ENCODE measurements at places on chromosomes 13 and 19. TPM values are rescaled to one million over a fixed set of nuclear protein-coding genes. Genes with fewer than 3 reads are reported as not detected.

Gene CYP2A7
- not detected for total RNA-seq

Gene TGFB1
- total RNA-seq: 88.5 TPM

Gene MYH14
- not detected for total RNA-seq

Gene METTL21C
- not detected for total RNA-seq

DNA sequence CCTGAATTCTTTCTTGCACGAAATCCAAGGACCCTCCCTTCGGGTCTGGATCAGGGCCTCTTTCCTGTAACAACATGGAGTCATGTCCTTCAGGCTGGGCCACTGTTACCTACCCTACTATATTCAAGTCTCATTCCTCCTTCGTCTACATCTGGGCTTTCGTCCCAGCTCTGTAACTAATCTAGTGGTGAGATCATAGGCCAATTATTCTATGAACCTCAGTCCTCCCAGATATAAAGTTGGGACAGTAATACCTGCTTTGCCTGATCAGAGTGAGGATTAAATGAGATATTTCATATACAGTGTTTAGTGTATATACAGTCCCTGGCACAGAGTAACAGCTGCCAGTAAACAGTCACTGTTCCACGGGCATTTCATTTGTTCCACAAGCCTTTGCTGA is 48.3 kb upstream of the ATP12A start:
- no peak for DNase-seq

DNA sequence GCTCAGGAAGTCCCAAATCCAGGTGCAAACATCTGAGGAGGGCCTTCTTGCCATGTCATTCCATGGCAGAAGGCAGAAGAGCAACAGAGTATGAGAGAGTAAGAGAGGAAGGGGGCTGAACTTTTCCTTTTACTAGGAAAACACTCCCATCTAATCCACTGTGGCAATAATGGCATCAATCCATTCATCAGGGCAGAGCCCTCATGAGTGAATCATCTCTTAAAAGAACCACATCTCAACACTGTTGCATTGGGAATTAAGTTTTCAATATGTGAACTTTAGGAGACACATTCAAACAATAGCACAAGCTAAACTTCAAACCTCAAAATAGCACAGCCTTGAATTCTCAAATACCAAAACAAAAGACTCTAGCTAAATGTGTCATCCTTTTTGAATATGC is 264.5 kb downstream of the KCTD12 start:
- DNase-seq: no peak

DNA sequence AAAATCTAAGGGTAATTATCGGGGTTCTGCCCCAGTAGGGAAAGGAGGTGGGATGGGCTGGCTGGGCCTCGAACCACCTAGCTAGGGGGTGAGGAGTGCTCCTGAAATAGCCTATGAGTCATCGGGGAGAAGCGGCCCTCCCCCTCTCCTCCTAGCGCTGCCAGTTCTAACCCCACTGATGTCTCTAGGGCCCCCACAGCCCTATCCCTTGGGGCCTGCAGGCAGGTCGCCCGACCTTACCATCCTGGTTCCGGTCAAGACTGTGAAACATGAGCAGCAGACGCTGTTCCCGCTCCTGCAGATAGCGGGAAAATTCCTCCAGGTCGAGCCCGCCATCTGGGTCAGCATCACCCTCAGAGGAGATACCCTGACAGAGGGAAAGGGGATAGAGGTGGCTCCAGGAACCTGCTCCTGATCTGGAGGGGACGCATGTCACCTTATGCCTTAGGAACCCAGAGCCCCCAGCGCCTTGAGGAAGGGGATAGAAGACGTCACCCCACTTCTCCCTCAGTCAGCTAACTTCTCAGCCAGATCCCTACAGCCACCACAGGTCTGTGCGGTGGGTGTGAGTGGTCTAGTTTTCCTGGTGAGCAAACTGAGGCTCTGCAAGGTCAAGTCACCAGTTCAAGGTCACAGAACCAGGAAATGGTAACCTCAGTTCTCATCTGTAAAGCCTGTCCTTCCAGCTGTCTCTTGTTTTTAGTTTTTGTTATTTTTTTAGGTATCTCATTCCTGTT is 1.5 kb downstream of the SLC25A23 start:
- no peak for DNase-seq

GRCh38 chr19:55441692-55442321 is 1.3 kb downstream of the SHISA7 start:
- DNase-seq: no peak

DNA sequence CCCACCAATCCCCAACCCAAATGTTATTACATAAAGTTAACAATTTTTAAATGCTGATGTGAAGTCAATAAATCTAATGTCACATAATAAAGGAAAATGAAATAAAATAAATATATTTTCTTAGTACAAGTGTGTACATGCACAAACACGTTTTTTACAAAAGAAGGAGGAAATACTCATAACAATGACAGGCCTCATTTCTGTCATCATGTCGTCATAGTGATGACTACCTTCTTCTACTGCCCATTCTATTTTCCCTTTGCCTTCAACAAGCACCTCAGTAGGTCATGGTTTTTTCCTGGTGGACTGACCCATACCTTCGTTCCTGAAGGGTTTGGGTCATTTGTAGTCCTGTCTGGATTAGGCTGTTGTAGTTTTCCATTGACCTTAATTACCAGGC is 185.3 kb upstream of the IPO5 start:
- DNase-seq: no peak

- no peak for DNase-seq
Measured at GRCh38 chr13:41791056-41791455, 169.9 kb downstream of the VWA8 start.

DNA sequence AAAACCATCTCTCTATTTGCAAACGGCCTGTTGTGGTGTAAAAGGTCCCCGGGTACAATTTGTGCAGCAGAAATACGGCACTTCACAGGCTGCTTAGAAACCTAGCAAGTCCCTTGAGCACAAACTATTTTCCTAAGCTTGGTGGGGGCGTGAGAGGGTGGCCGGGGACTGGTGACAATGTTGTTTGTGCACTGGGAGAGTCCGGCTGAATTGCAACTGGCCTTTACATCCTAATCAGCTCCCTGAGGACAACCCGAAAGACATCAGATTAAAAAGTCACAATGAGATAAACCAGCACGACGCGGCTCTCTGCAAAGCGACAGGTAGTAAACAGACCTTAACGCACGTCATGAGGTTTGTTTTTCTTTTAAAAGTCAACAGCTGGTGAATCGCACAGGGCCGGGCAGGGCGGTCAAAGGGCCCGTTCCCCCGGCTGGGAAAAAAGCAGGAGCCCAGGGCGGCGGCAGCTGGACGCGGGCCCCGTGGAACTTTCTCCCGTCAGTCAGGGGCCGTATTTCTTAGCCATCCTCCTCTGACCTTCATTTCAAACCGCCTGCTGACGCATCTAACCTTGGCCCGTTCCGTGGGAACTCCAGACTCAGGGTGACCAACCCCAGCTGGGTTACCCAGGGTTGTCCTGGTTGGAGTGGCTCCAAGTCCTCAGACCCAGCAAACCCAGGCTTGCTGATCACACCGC is 112.3 kb downstream of the GADD45B start:
- no peak for DNase-seq

All from activated B cell treated with CpG ODN at 0.5 μM for 24 hours (primary cell).